ENCODE measurements at places on chromosomes 5 and 9.

DNA sequence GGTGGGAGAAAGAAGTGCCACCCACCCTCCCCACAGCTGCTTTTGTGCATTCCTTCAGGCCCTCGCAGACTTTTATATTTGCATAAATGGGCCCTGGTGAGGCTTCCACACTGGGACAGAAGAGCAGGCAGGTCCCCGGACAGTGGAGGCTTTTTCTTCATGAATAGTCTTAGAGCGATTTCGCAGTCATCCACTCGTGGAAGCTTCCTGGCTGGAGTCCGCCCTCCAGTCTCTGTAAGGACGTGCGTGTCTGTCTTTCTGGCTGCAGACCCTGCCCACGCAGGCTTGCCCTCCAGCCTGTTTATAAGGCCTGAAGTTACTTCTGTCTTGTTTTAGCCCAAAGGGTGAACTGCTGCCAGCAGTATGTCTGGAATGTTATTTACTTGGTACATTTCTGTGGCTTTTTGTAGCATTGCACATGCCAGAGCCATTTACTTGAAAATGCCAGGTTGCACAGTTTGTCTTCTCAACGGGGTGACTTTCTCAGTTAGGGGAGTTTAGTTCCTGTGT is 195.7 kb downstream of the AOPEP start:
- DNase-seq = no peak

DNA sequence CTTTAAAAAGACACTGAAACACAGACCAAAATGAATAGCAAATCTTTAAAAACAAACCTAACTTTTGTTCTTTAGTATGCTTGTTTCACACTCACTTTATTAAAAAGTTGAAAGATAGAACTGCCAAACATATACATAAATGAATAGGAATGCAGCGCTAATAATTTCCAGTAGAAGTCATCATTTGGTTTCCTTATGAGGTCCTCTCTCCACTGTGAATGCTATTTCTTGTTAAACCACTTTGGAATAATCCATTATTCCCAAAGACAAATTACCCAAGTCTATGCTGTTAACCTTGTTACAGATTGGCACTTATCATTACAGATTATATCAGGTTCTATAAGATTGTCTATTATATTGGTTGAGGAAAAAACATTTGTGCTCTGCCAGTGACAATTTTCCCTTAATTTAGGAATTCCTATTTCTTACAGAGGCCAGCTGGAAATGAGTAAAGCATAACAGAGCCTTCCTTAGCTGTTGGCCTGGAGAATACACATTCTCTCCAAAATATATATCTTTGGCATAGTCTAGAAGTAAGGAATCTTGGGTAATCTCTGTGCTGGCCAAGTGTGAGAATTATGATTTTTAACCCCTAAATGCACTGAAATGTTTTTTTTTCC is 29.3 kb upstream of the MINAR2 start:
- DNase-seq = no peak

GRCh38 chr9:110340306-110340705 is 2.6 kb upstream of the TXNDC8 start:
- DNase-seq = no peak

DNA sequence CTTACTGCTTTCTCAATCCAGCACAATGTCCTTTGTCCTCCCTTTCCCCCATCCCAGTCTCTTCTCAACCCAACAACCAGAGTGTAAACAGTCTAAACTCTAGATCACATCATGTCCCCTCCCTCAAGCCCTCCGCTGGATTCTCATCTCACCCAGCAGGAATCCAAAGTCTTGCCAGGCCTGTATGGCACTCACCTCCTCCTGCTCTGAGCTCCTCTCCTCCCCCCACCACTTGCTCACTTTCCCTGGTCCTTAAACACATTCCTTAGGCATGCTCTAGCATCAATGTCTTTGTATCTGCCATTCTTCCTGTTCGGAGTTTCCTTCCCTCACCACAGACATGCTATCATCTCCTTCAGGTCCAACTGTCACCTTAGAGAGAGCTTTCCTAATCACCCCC is 78.8 kb downstream of the NIPSNAP3B start:
- DNase-seq = no peak

GRCh38 chr9:112777914-112778313 is 27.4 kb downstream of the SNX30 start:
- no peak for DNase-seq

DNA sequence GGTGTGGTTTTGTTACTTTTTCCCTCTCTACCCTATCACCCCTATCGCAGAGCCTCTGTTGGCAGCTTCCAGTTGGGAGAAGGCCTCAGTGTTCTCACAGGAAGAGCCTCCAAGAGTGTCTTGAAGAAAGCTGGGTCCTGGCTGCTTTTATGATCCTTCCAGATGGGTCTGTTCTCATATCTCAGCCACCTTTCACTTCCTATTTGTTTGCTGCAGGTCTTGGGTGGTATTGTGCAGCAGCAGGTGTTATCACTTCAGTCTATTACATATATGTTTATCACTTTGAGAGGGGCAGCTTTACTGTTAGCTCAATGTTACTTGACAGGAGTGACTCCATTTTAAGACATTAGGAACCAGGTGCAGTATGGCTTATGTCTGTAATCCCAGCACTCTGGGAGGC is 59.2 kb upstream of the GDNF start:
- no peak for DNase-seq

DNA sequence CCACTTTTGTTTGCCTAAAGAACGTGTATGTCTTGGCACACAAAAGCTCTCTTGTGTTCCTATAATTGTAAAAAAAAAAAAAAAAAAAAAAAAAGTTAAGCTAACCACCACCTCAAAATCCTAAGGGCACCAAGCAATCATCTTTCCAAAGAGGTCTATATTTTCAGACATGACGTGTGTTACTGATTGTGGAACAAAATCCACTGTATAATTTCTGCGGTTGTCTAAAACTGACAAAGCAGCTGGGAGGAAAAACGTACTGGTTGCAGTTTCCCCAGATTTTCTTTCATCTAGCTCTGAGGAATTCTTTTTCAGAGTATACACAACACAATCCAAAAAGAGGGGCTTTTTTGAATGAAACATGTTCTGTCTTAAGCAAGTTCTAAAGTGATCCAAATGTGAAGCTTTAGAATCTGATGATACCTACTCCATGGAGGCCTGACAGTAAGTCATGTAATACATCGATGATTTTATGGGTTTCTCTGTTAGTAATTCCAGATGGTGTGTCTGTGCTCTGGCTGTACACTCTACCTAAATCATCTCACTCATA is 375.6 kb upstream of the NUDT12 start:
- DNase-seq = no peak

DNA sequence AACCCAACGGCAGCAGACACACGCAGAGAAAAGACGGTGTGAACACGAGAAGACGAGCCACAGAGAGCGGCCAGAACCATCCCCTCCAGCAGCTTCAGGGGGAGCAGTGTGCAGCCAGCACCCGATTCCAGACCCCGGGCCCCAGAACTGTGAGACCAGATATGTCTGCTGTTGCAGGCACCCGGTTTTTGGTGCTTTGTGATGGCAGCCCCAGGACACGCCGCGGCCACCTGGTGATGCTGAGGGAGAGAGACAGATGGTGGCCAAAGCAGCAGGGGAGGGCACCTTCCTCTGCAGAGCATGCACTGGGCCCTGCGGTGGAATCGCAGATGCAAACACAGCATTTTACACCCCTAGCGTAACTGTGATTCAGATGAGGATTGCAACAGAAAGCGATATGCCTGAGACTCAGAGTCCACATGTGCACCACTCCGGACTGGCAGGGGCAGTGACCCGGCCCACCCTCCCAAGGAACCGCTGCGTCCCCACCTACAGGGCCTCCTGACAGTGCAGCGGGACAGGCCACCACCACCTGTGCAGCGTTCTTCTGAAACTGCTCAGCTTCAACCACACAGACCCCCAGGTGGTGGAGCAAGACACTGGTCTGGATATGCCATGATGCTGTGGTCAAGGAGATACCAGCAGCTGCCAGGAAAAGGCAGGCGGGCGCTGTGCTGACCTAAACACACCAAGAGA is 24.0 kb downstream of the ZDHHC11B start:
- no peak for DNase-seq

GRCh38 chr9:76688471-76689238 is 75.6 kb upstream of the PCA3 start:
- DNase-seq = no peak

DNA sequence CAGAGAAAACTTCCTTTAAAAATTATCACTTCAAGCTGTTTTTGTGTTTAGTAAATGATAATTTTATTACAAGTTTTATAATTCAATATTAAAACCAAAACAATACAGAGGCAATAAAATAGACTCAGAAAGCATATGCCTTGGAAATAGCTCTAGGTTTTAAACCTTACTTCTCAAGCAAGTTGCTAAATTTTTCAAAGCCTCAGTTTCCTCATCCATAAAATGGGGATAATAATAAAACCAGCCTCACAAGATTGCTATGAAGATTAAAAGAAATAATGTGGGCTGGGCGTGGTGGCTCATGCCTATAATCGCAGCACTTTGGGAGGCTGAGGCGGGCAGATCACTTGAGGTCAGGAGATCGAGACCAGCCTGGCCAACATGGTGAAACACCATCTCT is 62.8 kb downstream of the TTLL11 start:
- no peak for DNase-seq

- DNase-seq = no peak
Observed at GRCh38 chr9:83384214-83384613, 154.0 kb downstream of the FRMD3 start.

DNA sequence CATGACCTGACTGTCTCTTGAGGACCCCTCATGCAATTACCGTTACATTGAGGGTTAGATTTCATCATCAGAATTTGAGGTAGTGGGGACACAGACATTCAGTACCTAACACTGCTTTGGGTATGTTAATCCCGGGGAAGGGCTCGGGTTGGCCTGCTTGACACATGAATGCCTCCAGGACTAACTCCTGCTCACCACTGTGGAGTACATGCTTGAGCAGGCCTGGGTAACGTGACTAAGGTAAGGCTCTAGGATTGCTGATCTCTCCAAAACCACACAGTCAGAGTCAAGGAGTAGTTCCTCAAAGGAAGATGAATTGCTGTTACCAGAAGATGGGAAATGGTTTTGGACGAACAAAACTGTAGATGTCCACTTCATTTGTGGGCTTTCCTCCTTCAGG is 376.3 kb upstream of the ZNF462 start:
- DNase-seq = no peak

- no peak for DNase-seq
Observed at GRCh38 chr5:149143470-149143869, 2.2 kb downstream of the ABLIM3 start.

- no peak for DNase-seq
Observed at GRCh38 chr5:160500786-160501779, 79.4 kb downstream of the PTTG1 start.

DNA sequence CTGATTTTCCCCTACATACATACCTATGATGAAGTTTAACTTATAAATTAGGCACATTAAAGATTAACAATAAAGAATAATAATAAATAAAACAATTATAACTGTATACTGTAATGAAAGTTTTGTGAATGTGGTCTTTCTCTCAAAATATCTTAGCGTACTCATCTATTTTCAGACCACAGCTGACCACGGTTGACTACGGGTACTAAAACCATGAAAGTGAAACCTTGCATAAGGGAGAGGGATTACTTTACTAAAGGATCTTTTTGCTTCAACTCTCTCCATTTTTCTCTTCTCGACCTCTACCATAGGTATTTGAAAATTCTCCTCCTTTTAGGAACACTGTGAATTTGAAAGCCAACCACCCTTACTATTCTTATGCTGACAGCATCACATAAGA is 475.5 kb downstream of the CETN3 start:
- DNase-seq = no peak

- DNase-seq = no peak
Observed at GRCh38 chr9:13069498-13069897, 210.0 kb downstream of the MPDZ start.

Data from activated CD4-positive, alpha-beta T cell treated with anti-CD3 and anti-CD28 coated beads, Interleukin-2, amount 50 U/mL, for 4 hours (primary cell).